Stimulated activated CD8-positive, alpha-beta memory T cell treated with anti-CD3 and anti-CD28 coated beads, Interleukin-15, amount 100 ng/mL, for 48 hours (primary cell): ENCODE measurements at places on chromosomes 11 and 22.

- no peak for DNase-seq
Observed at GRCh38 chr11:134958870-134959269, 546.8 kb upstream of the B3GAT1 start.

DNA sequence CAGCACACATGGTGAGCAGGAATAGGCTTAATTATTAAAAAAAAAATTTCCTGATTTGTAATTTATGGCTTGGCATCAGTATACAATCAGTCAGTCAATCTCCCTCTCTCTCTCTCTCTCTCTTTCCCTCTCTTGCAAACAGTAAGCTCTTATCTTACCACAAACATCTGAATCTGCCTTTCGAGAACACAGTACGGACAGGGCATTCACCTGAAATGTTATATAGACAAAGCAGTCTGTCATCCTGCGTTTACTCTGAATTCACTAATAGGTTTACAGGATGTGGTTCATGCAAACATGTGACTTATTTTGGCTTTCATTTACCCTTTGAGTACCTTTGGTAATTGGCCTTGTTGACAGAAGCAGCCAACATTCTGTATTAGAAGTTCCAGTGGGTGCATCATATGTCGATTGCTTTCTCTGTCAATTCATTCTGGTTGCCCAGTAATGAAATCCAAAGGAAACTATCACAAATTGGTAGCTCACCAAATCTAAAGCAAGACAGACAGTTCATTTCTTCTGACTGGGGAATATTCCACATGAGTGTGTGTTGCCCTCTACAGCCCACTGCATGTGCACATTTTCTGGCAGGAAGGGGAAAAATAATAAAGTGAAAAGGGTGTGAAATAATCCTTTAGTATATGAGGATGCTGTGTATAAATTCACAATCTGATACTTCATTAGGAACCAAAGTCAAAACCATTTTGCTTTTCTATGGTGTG is 1058.2 kb downstream of the LRRC4C start:
- DNase-seq, result no peak

GRCh38 chr11:85847436-85847835 is 7.7 kb upstream of the CCDC83 start:
- no peak for DNase-seq

DNA sequence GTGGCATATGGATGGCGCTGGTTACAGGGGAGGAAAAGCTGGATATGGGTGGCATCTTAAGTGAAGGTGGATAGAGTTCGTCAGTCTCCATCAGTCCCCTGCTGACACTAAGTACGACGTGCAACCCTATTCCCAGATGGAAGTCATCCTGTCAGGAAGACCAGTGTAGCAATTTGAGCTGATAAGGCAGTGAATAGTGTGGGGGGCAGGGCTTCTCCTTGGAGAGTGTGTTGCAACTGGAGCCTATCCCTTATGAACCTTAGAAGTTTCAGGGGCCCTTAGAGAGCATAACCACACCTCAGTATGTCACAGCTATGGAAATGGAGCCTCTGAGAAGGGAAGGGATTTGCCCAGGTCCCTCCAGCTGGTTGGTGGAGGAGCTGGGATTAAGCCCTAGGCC is 36.1 kb upstream of the ANKK1 start:
- DNase-seq, result no peak

GRCh38 chr11:94521684-94522083 is 9.4 kb downstream of the C11orf97 start:
- no peak for DNase-seq

DNA sequence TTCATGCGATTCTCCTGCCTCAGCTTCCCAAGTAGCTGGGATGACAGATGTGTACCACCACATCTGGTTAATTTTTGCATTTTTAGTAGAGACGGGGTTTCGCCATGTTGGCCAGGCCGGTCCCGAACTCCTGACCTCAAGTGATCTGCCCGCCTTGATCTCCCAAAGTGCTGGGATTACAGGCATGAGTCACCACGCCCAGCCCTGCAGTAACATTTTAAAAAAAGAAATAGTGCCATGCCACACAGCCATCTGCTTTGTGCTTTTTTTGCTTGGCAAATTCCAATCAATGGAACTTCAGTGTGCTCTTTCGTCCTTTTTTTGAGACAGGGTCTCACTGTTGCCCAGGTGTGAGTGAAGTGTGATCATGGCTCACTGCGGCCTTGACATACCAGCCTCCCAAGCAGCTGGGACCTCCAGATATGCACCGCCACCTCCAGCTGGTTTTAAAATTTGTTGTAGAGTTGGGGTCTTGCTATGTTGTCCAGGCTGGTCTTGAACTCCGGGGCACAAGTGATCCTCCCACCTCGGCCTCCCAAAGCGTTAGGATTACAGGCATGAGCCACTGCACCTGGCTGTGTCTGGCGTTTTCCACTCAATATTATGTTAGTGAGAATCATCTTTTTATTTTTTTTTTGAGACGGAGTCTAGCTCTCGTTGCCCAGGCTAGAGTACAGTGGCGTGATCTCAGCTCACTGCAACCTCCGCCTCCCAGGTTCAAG is 1.8 kb upstream of the CHADL start:
- DNase-seq, result no peak

DNA sequence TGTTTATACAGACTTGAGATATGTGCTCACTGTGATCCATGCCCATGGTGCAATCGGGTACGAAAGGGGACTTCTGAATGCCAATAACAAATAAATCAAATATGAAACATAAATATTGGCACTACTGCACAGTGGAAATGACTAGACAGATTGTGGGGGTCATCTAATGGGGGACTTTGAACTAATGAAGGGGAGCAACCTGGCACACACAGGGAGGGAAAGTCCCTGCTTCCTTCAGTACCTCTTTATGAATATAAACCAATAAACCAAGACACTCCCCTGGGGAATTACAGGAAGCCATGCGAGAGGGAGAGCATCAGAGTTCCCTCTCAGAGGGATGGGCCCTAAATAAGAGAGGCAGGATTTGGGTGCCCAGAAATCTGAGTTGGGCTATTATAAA is 21.1 kb downstream of the MIF start:
- no peak for DNase-seq

DNA sequence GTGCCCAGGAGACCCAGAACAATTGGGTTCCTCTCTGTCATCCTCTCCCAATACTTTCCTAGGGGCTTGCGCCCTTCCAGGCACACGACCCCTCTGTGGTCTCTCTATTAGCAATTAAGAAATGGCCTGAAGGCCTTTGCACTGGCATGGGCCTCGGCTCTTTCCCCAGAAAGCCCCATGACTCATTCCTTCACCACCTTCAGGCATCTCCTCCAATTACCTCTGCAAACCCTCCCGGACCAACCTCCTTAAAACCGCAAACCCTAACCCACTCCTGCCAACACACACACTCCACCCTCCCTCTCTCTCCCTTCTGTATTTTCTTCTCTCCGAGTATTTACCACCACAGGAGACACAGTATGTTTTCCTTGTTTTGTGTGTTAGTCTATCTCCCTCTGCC is 36.7 kb downstream of the LARGE1 start:
- no peak for DNase-seq

- no peak for DNase-seq
Observed at GRCh38 chr11:117705866-117706265, 91.2 kb downstream of the DSCAML1 start.

- DNase-seq, result no peak
Observed at GRCh38 chr11:85089654-85090053, 537.5 kb downstream of the DLG2 start.

DNA sequence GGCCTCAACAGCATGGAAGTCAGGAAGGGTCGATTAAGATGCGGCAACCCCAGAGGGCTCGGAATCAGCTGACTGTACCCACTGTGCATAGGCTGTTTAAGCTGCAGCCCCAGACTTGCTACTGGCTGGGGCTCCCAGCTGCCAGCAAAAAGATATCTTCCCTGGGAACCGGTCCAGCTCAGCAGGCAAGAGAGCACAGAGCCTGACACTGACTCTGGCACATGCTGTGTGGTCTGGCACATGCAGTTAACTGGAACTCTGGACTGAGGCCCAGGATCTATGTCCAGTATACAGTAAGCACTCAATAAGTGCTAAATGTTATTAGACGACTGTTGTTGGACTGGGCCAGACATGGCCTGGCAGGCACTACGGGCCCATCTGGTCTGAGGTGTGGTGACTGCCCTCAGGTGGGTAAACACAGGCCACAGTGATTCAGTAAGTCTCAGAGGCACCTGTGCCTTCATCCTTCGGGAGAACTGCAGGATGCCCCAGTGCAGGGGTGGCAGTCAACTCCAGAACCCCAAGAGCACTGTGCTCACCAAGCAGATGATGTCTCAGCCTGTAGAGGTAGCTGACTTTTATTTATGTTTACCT is 87.6 kb downstream of the LARGE1 start:
- DNase-seq, result no peak

- no peak for DNase-seq
Observed at GRCh38 chr11:65558930-65559509, 861 bp upstream of the LTBP3 start.

- DNase-seq, result no peak
Observed at GRCh38 chr11:17978553-17979287, 34.1 kb downstream of the SERGEF start.

- no peak for DNase-seq
Observed at GRCh38 chr11:32006799-32007388, 84.0 kb upstream of the RCN1 start.

- DNase-seq, result peak; percentile 49
Observed at GRCh38 chr11:94511932-94512781, at the start of gene C11orf97. C11orf97 (plus strand) TSS chr11:94512461; CDS start chr11:94512529, 68 bp downstream.

- DNase-seq, result no peak
Observed at GRCh38 chr11:41716862-41717261, 257.4 kb upstream of the LRRC4C start.

DNA sequence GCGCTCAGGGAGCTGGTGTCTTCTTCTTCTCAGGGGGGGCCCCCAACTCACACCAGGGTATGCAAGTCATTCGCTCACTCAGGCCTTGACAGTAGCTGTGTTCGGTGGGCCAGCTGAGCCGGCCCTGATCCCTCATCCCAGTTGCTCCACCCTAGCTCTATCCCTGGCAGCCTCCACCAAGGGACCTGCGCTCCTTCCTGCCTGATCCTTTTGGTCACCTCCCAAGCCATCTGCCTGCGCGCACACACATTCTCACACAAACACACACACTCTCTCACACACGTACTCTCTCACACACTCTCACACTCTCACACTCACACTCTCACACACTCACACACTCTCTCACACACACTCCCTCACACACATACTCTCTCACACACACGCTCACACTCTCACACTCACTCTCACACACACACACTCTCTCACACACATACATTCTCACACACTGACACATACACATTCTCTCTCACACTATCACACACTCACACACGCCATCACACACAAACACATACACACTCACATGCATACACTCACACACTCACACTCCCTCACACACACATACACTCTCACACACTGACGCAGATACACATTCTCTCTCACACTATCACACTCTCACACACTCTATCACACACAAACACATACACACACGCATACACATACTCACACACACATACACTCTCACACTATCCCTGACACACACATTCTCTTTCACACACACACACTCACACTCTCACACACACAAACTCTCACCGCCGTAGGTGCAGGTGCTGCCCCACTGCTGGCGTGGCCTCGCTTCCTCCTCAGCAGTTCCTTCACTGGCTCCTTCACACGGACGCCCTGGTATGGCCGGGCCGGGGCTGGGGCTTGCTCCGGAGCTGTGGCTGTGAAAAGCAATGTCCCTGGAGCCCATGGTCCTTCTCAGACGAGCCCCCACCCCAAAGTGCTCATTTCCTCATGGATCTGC is 20.8 kb downstream of the POU2AF1 start:
- DNase-seq, result no peak

DNA sequence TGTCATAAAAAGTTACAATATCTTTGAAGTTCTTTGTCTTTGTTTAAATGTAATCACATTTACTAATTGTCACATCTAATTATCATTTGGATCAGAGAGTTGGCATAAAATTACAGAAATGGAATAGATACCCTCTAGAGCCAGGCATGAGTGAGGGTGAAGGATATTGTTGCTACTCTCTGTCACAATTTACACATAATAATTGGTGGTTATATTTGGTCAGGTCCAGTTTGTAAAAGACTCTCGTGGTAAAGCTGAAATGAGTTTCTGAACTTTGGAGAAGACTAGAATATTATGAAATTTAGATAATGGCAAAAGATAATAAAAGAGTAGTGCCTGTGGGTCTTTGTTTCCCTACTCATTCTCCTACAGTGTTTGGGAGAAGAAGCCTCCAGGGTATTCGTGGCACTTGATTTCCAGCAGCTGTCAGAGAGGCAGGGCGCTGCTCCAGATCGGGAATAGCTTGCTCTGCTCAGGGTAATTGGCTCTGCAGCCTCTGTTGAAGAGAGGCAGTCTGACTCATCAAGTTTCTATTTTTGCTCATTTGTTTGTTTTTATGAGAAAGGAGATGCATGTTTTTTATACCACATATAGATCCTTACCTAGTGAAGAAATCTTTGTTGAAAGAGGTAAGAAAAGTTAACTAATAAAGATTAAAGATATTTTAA is 349.9 kb downstream of the CNTN5 start:
- no peak for DNase-seq

DNA sequence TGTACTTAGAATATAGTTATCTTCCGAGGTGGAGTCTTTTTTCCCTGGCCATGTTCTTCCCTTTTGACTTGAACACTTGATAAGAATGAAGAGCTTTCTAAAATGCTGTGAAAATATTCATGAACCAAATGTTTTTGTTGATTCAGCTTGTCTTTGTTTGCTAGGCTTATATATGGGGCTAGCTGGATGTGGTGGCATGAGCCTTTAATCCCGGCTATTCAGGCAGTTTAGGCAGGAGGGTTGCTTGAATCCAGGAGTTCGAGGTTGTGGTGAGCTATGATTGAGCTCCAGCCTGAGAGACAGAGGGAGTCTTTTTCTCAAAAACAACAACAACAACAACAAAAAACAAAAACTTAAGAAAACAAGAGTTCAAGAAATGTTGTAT is 23.1 kb downstream of the CBL start:
- no peak for DNase-seq

DNA sequence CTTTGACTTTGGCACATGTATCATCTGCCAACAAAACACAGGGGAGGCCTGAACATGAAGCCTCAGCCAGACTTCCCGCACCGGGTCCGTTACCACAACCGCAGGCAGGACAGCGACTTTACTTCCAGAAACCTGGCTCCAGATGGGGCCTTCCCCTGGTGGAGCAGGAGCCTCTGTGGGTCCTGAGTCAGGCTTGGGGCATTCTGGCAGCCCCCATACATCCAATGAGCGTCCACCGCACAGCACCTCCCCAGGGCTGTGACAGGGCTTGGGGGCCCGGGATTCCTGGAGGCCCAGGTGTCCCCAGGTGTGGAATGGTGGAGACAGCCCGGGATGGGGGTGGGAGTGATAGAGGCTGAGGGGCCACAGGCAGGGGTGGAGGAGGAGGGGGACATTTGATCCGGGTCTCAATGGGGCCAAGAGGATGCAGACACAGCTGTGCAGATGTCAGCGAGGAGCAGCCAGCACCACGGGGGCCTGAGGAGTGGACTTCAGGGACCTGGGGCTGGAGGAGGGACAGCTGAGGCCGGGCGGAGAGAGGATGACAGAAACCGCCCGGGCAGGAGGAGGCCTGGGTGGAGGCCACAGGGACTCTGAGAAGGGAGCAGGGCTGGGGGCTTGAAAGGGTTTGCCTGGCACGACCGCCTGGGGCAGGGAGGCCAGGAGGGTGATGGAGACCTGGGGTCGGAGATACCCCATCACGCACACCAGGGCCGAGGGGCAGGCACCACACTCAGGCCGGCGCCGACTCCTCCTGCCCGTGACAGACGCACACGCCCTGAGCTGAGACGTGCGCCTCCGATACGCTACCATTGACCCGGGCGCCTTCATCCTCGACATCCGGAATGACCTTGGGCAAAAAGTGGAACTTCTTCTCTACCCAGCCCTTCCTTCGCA is 8.6 kb downstream of the TTLL8 start:
- DNase-seq, result no peak
